ENCODE measurements at places on chromosomes 7 and 10. TPM values are rescaled to one million over a fixed set of nuclear protein-coding genes. Genes with fewer than 3 reads are reported as not detected.

GRCh38 chr10:28072573-28072972 lies 73.7 kb upstream of the ODAD2 start:
- no peak for DNase-seq
- H3K27me3 ChIP-seq: no peaks in the 10 kb centered on the region
- H3K4me1 ChIP-seq: no peaks in the 10 kb centered on the region
- no peak overlapping the region for H3K4me3 ChIP-seq
- H3K27ac ChIP-seq: no peak overlapping the region

DNA sequence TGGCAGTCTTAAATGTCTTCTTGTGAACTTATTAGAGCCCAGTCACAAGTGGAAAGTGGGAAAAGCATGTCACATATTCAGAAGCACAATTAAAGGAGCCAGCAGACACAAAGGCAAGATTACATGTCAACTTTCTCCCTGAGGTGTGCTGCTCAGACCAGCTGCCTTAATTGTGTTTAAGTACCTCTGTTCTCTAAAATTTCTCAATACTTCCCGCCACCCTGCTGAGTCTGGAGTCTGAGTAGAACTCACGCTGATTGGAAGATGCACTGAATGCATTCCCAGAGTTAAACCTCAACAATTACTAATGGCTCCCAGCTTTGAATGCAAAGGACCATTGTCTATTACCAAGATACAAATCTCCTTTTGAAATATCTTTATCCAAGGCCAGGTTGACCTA lies 166.4 kb upstream of the COBL start:
- H3K4me1 ChIP-seq: no peaks in the 10 kb centered on the region
- no peak overlapping the region for H3K4me3 ChIP-seq
- no peaks in the 10 kb centered on the region for H3K27me3 ChIP-seq
- DNase-seq: no peak

DNA sequence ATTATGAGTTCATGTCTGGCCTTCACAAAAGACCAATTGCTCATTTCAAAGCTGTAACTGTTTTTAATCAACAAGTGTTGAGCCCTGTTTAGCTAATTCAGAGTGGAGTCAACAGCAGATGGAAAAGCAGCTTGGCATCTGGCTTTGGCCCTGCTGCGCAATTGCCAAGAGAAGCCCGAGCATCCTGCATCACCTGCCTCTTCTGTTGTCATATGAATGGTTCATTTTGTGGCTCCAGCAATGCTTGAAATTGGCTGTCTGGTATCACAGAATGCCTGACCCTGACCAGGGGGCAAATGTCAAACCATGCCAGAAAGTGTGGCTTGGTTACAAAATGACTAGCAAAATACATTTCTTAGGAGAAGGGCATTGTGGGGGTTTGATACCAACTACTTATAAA lies 296.5 kb upstream of the PHF14 start:
- no peaks in the 10 kb centered on the region for H3K27me3 ChIP-seq
- no peaks in the 10 kb centered on the region for H3K4me1 ChIP-seq
- H3K27ac ChIP-seq: no peak overlapping the region
- H3K36me3 ChIP-seq: no peaks in the 10 kb centered on the region

DNA sequence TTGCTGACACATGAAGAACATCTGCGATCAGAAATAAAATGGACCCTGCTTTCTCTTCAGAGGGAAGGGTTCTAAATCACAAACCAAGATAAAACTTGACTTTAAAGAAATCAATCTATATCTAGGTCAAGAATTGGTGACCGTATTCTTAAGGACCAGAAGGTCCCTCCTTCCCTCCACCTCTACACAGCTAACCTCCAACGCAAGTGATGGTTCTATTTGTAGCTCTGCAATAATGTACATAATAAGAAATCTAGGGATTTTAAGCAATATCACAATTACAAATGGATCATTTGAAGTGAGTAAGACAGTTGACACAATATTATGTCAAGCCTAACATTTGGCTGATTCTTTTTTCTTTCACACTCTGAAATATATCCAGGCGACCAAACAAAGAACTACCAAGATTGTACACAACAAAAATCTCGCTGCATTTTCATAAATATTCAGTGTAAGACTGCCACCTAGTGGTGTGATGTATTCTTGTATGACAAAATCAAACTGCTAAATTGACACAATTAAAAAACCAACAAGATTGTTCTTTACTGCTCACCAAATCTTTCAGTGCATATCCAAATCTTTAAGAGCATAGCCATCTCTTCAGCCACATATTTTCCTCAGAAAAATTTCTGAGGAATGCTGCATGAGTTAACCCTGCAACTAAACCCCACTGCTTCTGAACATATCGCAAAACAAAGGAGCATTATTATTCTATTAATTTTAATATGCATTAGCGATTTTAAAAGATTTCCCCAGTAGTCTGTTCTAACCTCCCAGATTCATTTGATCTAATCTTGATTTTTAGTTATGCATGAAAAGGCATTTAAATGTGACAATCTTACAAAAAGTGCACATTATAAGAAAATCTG lies 44.5 kb downstream of the ICA1 start:
- no peaks in the 10 kb centered on the region for H3K4me1 ChIP-seq
- no peak for DNase-seq
- H3K4me3 ChIP-seq: no peak overlapping the region
- H3K27ac ChIP-seq: no peak overlapping the region
- H3K27me3 ChIP-seq: no peaks in the 10 kb centered on the region

DNA sequence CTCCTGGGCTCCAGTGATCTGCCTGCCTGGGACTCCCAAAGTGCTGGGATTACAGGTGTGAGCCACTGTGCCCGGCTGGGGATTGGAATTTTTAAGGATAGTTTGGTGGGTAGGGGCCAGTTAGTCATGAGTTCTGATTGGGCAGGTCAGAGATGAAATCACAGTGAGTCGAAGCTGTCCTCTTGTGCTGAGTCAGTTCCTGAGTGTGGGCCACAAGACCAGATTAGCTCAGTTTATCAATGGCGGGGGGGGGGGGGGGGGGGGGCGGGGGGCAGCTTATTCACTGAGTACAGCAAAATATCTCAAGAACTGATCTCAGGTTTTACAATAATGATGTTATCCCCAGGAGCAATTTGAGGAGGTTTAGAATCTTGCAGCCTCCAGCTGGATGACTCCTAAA lies 11.6 kb upstream of the ERCC6 start:
- no peak overlapping the region for H3K27ac ChIP-seq
- H3K27me3 ChIP-seq: no peaks in the 10 kb centered on the region
- H3K4me3 ChIP-seq: no peak overlapping the region
- DNase-seq: no peak
- H3K4me1 ChIP-seq: no peaks in the 10 kb centered on the region
- no peaks in the 10 kb centered on the region for H3K36me3 ChIP-seq

SPDYE11 gene
- not detected for total RNA-seq

GRCh38 chr10:1610986-1611770 lies 126.1 kb downstream of the ADARB2 start:
- H3K4me1 ChIP-seq: no peaks in the 10 kb centered on the region
- H3K27me3 ChIP-seq: no peaks in the 10 kb centered on the region
- H3K36me3 ChIP-seq: no peaks in the 10 kb centered on the region
- DNase-seq: no peak
- H3K4me3 ChIP-seq: no peak overlapping the region

DNA sequence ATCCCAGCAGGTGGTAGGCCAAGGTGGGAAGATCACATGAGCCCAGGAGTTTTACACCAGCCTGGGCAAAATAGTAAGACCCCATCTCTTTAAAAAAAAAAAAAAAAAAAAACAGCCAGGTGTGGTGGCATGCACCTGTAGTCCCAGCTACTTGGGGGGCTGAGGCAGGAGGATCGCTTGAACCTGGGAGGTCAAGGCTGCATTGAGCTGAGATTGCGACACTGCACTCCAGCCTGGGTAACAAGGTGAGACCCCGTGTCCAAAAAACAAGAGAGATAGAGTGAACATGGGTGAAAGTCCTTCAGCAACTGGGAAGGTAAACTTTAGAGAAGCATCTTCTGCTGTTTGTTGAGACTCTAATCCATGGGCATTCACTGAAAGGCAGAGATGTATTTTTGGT lies 6.3 kb upstream of the LAMTOR4 start:
- no peak overlapping the region for H3K4me3 ChIP-seq
- no peak for DNase-seq
- no peaks in the 10 kb centered on the region for H3K36me3 ChIP-seq
- H3K27me3 ChIP-seq: no peaks in the 10 kb centered on the region
- H3K4me1 ChIP-seq: no peaks in the 10 kb centered on the region

- no peaks in the 10 kb centered on the region for H3K36me3 ChIP-seq
- H3K4me3 ChIP-seq: no peak overlapping the region
- H3K27me3 ChIP-seq: no peaks in the 10 kb centered on the region
- peaks cover 47% of the 10 kb centered on the region for H3K4me1 ChIP-seq
These were observed 420.5 kb upstream of the GALNT17 start for GRCh38 chr7:70711452-70711851.

CRTAC1 gene
- 0.55 TPM for total RNA-seq

SHH gene
- not detected for total RNA-seq

DNA sequence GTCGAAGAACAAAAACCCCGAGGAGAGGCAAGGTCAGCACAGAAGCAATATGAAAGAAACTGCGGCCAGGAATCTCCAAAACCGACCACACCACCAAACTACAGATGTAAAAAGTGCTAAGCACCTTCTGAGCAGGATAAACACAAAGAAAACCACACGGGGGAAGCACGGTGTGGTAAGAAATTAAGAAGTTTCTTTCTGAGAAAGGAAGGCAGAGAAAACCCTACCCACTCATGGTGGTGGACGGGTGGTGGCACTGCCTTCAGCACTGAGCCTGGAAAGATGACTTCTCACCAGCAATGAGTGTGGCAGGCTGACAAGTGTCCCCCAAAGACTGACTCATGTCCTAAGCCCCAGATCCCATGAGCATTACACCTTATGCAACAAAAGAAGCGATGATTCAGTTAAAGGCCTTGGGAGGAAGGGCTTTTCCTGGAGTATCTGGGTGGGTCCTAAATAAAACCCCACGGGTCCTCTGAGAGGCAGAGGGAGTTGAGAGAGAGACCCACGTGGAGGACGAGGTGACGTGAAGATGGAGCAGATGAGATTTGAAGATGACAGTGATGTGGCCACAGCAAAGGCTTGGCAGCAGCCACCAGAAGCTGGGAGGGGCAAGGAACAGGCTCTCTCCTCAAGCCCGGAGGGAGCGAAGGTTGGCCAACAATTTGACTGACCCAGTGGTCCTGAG lies 124.9 kb downstream of the DLG5 start:
- peaks cover 100% of the 10 kb centered on the region for H3K36me3 ChIP-seq
- H3K27me3 ChIP-seq: no peaks in the 10 kb centered on the region
- H3K4me1 ChIP-seq: no peaks in the 10 kb centered on the region
- H3K27ac ChIP-seq: no peak overlapping the region

DNA sequence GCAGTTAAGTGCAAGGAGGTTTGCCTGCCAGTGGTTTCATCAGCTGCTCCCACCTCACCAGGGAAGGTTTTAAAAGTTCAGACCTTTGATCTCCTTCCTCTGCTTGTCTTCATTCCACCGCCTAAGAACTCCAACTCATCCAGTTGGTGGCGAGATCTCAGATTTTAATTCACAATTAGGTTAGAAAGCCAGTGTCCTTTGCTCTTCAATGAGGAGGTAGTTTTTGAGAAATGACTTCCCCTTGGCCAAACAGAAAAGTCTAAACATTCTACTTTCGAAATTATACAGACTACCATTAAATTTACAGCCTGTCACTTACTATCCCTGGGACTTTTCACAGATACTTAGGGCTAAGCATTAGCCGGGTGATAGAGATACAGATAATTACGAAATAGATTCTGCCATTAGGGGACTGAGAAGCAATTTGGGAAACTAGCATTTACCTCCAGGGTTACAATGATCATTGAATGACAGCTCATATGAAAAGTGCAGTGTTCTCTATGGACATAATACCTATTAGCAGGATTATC lies 513.4 kb upstream of the GHITM start:
- H3K27me3 ChIP-seq: no peaks in the 10 kb centered on the region
- no peak overlapping the region for H3K27ac ChIP-seq
- no peak for DNase-seq
- H3K4me3 ChIP-seq: no peak overlapping the region

Data from psoas muscle (tissue), 8 donors.